Thymus (tissue), 14 donors: ENCODE measurements at places on chromosomes 3 and 15. TPM values are rescaled to one million over a fixed set of nuclear protein-coding genes. Genes with fewer than 3 reads are reported as not detected.

GRCh38 chr15:90644526-90644925 is 72.6 kb upstream of the BLM start:
- no peak for DNase-seq

GRCh38 chr3:182220013-182220412 is 508.3 kb downstream of the SOX2 start:
- no peak for DNase-seq

DNA sequence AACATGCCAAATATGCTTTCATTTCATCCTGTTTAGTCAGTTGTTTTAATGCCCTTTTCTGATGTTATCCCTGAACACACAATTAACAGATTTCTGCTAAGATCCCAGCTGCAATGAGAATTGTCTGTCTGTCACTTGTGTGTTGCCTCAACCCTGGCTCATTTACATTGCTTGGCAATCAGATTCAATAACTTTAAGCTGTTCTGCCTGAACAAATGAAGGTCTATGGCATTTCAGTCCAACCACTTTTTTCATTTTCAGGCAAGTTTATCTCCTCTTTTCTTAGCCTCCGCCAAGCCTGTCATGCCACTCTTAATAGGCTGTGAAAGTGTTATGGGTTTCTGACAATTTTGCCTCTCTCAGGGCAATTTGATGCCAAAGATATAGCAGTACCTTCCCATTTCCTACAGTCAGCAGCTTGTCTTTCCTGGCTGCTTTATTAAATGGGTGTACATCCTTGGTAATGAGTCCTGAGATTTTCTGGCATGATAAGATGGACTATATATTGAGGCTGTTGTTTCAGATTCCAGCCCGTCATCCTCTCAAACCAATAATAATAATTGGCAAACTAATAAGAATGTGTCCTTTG is 68.7 kb upstream of the ADAMTS9 start:
- no peak for DNase-seq

DNA sequence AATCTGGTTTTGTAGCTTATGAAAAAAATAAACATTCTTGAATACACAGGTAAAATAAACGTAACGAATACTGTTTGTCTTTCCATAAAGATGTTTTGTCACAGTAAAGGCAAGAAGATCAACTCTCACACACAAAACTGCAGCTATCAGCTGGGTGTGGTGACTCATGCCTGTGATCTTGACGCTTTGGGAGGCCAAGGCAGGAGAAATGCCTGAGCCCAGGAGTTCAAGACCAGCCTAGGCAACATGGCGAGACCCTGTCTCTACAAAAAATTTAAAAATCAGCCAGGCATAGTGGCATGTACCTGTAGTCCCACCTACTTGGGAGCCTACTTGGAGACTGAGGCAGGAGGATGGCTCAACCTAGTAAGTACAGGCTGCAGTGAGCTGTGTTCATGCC is 39.6 kb downstream of the CBLB start:
- no peak for DNase-seq

The AMOTL2 gene
- polyA plus RNA-seq, result 7.3 TPM

The NUP210 gene
- 22.9 TPM for polyA plus RNA-seq

DNA sequence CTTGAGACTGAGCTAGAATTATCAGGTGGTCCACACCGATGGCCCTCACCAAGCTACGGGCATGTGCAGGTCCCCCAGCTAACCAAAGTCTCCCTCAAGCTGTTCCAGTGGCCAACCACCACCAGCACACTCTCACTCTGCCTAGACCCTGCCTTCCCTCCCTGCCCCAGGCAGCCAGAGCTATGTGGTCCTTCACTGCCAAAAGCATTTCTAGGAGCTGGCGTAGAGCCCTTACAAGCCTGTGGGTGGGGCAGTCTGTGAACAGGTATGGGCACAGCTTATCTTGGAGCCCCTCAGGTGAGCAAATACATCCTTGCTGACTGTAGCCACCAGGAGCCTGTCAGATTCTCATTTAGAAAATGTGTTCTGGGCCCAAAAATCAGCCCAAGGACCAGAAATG is 159.8 kb upstream of the PPP2R3A start:
- DNase-seq, result no peak

- DNase-seq, result no peak
Measured at GRCh38 chr3:184811663-184811998, 335 bp upstream of the VPS8 start.

- no peak for DNase-seq
Measured at GRCh38 chr15:39468331-39468730, 112.5 kb upstream of the THBS1 start.

DNA sequence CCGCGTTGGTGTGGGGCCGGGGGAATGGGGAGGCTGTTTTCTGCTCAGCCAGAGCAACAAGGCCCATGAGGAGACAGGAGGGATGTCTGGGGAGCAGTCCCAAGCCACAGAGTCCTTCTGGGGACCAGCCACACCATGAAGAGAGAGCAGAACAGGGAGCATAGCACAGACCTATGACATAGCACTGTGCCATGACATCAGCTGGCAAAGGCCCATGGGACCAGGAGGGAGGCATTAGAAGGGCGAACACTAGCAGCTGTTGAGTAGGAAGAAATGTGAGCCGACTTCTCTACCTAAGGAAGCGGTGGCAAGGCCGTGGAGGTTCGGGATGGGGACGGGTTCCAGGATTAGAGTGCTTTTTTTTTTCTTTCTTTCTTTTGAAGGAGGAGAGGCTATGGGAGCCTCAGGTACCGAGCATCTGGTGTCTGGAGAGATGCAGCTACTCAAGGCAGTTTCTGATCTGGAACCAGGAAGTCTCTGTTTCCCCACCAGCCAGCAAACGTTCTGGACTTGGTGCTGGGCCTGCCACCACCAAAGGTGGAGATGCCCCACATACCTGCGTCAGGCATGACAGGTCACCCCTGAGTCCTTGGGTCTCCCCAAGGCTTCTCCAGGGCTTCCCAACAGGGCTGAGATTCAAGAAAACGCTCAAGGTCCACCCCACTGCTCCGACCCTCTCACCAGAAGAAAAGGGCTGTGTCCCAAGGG is 77.3 kb upstream of the CGNL1 start:
- no peak for DNase-seq

The STX19 gene
- polyA plus RNA-seq, result 2.6 TPM

- DNase-seq, result no peak
Measured at GRCh38 chr3:143979041-143979440, 7.4 kb downstream of the DIPK2A start.

DNA sequence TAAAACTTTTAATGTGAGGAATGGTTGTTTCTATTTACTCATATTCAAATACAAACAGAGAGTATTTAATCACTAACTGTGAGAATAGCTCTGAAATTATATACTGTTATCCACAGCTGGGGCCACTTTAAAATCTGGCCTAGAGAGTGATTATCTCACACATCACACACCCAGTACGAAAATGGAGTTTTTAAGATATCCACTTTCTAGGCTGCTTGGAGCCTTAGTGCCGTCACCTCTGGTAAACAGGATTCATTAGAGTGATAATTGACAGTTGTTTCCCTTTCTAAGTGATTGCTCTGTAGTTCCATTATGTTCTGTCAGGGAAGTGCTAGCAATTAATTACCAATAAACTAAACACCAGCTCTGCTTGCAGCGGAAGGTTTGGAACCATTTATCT is 942.4 kb downstream of the FHIT start:
- no peak for DNase-seq

- DNase-seq, result no peak
Measured at GRCh38 chr15:42384597-42384996, 25.3 kb downstream of the CAPN3 start.

The LDHAL6B gene
- polyA plus RNA-seq, result not detected

DNA sequence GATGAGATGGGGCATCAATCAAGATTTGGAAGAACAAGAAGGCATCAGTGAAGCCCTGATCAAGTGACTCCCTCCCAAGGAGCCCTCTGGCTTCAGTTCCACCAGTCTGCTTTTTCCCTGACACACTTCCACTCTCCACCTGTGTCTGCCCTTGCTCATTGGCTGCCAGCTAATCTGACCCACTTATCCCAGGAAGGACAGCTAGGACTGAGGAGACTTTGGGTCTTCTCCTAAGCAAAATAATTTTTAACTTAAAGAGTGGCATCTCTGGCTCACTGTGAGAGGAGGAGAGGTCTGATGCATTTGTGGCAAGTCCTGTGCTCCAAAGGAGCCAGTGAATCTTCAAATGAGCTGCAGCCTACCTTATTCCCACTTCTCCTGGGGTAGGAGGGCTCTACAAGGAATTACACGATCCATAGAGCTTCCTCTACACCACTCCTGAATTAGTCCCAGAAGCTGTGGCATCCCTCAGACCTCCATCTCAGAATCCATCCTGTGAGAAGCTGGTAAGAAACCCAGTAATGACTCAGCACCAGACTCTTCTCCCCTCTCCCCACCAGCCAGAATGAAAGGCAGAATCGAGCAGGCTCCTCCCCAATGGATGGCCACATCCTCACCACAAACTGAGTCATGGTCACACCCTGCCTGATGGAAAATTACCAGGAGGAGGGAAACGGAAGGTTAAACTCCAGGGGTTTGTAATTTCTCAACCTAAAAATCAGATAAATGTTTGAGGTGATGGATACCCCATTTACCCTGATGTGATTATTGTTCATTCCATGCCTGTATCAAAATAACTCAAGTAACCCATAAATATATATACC is 6.3 kb upstream of the PKM start:
- DNase-seq, result no peak

GRCh38 chr3:11624161-11624560 is 19.6 kb downstream of the VGLL4 start:
- no peak for DNase-seq

The GOLGA6B gene
- polyA plus RNA-seq, result not detected

- no peak for DNase-seq
Measured at GRCh38 chr3:127777921-127778656, 44.2 kb downstream of the MGLL start.

The FBN1 gene
- 6.3 TPM for polyA plus RNA-seq

GRCh38 chr15:40439960-40440742 is 602 bp upstream of the BAHD1 start:
- no peak for DNase-seq

DNA sequence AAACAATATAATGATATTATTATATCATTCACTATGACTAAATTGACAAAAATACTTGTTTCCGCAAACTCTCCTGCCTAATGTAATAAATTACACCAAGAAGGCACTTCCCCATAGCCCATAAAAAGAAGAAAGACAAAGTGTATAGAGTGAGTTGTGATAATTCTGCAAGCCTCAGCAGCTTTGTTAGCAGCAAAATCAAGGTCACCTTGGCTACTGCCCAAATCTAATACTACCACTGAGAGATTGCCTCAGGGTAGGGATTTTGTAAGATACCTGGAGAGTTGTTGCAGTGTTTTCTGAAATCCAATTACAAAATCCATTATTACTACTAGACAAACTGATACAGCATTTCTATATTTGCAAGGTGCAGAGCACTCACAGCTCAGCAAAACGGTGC is 503.5 kb downstream of the FGF12 start:
- no peak for DNase-seq

- DNase-seq, result no peak
Measured at GRCh38 chr15:96200357-96200967, 130.0 kb upstream of the NR2F2 start.

The ZNF860 gene
- 0.52 TPM for polyA plus RNA-seq

The SPRED1 gene
- polyA plus RNA-seq, result 5.3 TPM

The RASGRF1 gene
- polyA plus RNA-seq, result 0.52 TPM

DNA sequence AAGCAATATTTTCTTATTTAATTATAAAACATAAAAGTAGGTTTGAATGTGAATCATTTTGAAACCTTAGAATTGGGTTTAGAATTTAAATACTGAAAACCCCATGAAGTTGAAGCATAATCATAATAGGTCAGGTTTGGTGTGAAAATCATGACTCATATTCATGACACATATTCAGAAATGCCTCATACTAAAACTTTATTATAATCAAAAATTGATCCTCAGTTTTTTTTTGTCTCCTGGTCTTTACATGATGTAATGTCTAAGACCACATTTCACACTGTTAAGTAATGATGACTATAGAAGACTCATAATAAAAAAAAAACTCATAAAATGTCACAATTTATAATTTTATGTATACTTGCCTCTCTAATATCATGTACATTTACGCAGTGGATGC is 190.4 kb downstream of the FOXP1 start:
- DNase-seq, result no peak

The ALPK3 gene
- polyA plus RNA-seq, result 1.3 TPM

DNA sequence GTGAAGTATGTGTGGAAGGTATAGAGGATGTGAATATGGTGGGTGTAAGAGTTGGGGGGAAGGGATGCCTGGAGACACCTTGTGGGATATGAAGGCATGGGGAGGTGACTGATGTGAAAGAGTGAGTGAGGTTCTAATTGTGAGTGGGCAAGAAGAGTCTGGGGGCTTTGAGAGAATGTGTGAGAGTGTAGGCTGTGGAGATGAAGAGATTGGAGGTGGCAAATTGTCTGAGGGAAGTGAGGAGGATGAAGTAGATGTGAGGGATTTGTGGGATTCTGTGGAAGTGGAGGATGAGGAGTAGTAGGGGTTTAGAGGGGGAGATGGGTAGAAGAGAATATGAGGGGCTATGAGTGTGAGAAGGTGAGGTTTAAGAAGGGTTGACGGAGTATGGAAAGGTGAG is 41.6 kb downstream of the ZIC4 start:
- no peak for DNase-seq

- DNase-seq, result no peak
Measured at GRCh38 chr3:184039414-184039813, 7.9 kb downstream of the HTR3D start.

The GNAT1 gene
- polyA plus RNA-seq, result 0.05 TPM

- DNase-seq, result no peak
Measured at GRCh38 chr3:39294446-39295183, 14.8 kb upstream of the CX3CR1 start.

The SLC9C1 gene
- polyA plus RNA-seq, result 0.11 TPM
